ENCODE measurements at places on chromosomes 6 and 20.

DNA sequence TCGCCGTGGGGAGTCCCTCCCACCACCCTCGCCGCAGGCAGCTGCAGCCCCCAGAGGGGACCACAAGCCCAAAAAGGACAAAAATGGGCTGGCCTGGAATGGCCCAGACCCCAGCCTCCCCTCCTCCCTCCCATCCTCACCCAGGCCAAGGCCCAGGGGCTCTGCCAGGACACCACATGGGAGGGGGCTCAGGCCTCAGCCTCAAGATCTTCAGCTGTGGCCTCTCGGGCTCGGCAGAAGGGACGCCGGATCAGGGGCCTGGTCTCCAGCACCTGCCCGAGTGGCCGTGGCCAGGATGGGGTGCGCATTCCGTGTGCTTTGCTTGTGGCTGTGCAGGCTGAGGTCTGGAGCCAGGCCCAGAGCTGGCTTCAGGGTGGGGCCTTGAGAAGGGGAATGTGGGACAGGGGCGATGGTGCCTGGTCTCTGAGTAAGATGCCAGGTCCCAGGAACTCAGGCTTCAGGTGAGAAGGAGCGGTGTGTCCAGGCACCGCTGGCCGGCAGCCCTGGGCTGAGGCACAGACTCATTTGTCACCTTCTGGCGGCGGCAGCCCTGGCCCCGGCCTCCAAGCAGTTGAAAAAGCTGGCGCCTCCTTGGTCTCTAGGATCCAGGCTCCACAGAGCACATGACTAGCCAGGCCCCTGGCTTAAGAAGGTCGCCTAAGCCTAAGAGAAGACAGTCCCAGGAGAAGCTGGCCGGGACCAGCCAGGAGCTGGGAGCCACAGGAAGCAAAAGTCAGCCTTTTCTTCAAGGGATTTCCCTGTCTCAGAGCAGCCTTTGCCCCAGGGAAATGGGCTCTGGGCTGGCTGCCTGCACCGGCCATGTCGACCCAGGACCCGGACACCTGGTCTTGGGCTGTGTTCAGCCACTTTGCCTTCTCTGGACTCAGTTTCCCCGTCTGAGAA, 35.2 kb upstream of the MRGBP start:
- DNase-seq, result no peak

DNA sequence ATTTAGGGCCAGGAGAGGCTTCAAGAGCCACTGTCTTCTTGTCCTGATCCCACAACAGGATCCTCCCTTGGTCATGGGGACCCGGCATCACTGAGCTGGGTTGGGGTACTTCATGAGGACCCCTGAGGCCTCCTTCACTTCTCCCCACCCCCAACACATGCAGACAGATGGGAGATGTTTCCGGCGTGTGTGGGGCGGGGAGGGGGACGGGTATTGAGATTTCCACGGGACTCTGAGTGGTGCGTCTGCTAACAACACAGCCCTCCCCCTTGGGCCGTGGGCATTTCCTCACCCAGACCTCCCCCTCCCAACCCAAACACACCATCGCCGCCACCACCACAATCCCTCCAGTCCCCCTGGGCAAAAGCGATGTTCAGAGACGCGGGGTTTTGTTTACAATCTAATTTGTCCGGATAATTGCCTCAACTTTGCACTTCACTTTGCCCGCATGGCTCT, 906 bp upstream of the FOXP4 start:
- DNase-seq, result no peak

DNA sequence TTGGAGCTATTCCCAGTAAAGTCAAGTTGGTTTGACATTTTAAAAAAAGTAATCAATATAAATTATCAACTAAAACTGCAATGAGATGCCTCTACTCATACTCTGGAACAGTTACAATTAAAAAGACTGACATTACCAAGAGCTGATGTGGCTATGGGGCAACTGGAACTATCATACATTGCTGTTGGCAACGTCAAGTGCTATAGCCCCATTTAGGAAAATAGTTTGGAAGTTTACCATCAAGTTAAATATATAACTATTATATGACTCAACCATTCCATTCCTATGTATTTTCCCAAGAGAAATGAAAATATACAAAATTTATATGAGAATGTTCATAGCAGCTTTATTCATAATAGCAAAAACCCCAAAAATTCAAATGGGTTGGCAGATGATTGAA, 111.4 kb upstream of the HDGFL1 start:
- no peak for DNase-seq

GRCh38 chr6:117270843-117271507, 5.6 kb downstream of the VGLL2 start:
- DNase-seq, result no peak

DNA sequence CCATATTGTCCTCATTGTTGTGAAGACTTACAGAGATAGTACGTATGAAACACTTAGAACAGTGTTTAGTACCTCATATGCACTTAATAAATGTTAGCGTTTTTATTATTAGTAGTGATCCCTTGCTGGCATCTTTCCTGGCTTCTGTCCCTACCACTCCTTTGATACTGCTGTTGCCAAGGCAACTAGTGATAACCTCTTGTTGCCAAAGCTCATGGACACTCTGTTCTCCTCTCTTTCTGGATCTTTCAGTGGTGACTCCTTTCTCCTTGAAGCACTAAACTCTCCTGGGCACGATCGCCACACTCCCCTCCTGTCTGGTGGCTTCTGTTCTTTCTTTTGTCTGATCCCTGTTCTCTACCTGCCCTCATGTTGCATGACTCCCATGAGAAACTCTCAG, 83.5 kb downstream of the FOXO3 start:
- DNase-seq, result no peak

DNA sequence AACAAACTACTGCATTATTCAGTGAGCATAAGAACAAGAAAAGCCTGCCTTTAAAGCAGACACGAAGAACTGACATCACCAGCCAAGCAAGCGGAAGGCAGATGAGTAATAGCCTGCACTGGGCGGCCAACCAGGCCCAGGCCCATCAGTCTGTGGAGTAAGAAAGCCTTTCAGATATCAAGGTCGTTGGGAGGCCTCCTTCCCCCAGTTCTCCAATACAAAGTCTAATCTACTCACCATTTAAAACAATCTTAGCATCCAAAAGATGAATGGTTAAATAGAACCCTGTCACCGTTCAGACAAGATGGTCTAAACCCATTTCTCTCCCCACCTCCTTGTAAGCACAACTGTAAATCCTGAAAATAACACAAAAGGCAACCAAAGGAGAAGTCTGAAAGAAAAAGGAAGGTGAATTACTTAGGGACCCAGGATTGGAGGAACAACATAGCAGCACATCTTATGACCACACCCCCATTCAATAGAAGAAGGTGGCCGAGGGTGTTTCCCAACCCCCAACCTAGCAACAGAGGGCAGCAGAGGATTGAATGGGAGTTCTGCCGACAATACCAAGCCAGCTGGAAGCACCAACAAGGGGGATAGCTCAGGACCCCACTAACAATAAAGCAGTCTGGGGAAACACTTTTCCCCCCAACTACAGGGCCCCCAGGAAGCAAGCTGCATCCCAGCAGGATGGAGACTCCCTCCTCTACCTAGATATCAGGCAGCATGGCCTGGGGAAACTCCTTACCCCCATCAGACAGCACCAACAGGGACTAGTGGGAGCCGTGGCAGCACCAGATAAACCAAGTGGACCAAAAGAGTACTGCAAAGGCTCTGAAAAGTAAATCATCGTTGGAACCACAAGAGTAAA, 67.9 kb downstream of the ZHX3 start:
- DNase-seq, result no peak

DNA sequence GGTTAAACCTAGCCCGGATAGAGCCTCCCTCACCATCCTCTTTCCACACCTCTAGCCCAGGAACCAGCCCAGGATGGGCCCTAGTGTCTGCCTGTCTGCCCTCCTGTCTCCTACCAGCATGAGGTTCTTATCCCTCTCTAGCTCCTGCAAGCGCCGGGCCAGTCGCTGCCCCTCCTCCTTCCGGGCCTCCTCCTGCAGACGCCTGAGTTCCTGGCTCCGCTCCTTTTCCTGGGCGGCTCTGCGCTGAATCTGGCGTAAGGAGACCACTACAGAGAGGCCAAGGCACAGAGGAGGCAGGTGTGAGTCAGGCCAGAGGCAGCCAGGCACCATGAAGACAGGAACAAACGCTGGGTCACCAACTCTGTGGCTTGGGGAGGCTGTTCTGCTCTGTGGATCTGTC, 4.3 kb upstream of the PSORS1C2 start:
- DNase-seq, result no peak

DNA sequence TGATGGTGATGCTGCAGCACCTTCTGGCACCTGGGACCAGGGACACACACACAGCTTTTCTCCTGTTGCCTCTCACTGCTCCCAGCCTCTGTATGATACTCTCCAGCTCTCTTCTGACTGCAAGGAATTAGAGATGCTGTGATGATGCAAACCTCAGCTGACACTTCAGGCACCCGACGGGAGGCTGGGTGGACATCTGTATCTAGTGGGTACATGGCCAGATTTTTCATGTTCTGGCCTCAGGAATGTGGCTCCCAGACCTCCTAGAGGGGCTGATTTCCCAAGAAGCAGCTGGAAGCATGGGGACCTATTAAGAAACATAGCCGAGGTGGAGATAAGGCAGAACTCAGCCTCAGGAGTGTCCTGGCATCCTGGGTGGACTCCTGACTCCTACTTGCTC, 6.8 kb upstream of the EPB41L1 start:
- DNase-seq, result no peak

GRCh38 chr6:159616456-159616855, 76.6 kb downstream of the SOD2 start:
- DNase-seq, result no peak

DNA sequence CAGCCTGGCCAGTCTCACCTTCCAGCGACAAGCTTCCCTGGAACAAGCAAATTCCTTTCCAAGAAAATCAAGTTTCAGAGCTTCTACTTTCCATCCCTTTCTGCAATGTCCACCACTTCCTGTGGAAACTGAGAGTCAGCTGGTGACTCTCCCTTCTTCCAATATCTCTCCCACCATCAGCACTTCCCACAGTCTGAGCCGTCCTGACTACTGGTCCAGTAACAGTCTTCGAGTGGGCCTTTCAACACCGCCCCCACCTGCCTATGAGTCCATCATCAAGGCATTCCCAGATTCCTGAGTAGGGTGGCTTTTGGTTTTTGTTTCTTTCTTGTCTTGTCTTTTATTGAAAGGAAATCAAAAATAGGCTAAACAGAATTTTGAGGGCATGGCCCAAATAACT, 24.3 kb downstream of the MYCT1 start:
- DNase-seq, result no peak

GRCh38 chr20:64093013-64093503, 8.9 kb upstream of the LKAAEAR1 start:
- DNase-seq, result no peak

DNA sequence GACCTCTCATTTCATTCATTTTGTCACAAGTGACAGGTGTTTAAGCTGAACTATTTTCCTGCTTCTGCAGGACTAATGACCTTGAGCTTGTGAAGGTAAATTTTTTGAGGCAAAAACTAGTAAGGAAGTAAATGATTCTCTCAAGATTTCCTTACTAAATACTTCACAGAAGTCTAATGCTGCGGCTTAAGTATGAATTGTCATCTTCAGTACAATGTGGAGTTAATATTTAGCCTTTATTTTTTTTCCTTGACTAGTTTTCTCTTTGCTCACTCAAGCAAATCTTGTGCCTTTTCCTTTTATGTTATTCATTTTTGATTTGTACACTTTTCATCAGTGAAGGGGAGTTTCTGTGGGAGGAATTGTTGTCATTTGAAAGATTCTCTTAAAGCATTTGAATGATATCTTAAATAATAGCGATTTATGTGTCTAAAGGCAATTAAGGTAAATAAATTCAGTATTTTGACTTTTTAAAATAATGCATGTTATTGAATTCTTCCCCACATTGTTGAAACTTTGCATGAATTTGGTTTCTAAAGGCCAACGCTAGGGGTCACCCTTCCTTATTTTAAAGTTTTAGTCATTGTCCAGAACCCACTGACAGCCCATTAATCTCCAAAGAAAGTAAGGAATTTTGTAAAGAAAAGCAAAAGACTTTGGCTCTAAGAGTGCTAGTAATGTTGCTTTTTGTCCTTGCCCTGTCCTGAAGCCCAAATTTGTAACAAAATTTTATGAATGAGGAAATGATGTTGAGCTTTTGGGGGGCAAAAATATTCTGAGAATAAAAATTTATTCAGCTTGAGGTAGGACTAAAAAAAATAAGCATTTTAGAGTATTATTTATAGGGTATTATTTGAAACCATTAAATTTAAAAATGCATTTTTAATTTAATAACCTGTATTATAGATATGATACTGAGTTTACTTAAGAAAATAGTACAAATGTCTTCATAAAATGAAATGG, 157.4 kb upstream of the LAMA2 start:
- no peak for DNase-seq

DNA sequence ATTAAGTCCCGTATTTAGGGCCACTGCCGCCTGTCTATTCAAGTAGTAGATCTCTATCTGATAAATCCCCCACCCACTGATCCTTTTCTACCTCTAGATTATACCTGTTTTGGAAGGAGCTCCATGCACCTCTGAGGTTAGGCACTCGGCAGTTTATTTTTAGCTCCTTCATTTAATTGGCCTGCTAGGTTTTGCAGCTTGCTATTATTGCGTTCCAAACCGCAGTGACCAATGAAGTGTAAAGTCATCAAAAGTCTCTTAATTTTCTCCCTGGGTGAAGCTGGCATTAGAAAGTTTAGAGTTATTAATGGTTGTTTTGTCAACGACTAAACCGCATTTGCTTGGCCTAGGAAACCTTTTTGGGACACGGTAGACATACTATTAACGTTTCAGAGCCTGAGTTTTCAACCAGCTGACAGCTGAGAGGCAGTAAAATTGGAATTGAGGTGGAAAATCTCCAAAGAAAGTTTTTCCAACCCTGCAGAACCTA, 60.0 kb downstream of the RFPL4B start:
- no peak for DNase-seq

Data from natural killer cell (primary cell).